Fibroblast of upper back skin (primary cell): ENCODE measurements at places on chromosomes 13 and 19.
A peak's percentile ranks its signal among the peaks of the same experiment; 100 is the strongest.

DNA sequence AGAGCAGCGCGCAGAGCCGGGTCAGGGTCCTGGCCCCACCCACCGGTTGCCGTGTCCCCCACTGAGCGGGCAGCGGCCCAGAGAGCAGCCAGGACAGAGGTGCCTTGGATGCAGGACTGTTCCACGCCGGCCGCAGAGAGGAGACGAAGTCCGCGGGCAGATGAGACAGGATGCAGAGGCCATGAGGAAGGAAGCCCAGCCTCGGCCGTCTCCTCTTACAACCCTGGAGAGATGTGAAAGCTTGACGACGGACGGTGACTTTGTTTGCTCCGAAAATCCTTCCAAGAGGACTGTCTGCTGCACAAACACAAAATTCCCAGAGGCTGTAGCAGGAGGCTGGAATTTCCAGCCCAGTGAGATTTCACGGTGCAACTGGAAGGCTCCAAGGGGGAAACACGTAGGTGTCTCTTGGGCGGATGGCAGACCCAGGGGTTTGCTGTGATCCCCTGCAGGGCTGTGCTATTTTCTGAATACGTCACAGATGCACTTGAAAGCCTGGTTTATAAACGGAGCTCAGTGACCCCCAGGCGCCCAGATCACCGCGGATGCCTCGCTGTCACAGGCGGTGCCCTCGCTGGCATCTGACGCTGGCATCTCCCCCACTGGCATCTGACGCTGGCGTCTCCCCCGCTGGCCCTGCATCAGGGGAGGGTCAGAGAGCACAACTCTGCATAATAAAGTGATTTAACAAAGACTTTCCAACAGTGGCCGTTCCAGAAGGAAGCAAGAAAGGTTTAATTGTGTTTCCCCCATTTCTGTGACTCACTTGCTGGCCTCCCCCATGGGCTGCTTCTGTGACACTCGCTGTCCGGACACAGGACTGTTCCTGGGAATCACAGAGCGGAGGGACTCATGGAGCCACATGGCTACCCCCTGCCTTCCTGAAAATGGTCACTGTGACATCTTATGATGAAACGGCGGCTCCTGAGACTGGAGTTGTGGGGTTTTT, 62.0 kb upstream of the C13orf46 start:
- peak; percentile 23 for DNase-seq

DNA sequence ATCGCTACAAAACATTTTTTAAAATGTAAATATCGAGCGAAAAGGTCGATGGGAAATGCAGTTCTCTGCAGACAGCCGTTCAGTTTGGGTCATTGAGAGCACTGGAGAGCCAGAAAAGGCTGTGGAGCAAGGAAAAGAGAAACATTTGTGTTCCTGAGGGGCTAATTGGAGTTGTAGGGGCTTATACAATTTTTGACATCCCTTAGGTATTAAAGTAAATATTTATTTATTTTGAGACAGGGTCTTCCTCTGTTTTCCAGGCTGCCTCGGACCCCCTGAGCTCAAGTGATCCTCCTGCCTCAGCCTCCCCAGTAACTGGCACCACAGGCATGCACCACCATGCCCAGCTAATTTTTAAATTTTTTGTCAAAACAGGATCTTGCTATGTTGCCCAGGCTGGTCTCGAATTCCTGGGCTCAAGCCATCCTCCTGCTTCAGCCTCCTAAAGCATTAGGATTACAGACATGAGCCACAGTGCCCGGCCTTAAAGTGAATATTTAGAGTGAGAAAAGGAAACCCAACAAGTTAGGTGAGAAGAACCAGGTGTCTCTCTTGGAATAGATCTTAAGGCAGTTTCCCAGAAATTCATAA, 825 bp upstream of the YIF1B start:
- no peak for DNase-seq

DNA sequence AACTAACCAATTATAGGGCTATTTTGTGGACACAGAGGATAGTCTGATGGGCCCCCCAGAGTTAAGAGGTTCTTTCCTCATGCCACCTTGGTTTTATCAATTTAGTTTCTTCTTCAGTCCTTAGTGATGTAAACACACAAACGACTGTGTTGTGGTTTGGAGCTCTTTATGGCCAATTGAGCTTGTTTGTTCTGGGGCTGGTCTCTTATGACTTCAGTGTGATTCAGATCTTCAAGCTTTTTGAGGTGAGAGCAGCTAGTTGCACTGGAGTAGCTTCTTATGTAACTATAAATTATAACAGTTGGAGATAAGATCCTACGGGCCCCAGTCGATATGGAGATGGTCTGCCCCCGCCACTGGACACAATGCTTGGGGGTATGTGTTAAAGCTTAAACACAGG, 22.0 kb upstream of the GJB6 start:
- DNase-seq: no peak

GRCh38 chr19:1412995-1413800, 5.8 kb downstream of the DAZAP1 start:
- DNase-seq: no peak

DNA sequence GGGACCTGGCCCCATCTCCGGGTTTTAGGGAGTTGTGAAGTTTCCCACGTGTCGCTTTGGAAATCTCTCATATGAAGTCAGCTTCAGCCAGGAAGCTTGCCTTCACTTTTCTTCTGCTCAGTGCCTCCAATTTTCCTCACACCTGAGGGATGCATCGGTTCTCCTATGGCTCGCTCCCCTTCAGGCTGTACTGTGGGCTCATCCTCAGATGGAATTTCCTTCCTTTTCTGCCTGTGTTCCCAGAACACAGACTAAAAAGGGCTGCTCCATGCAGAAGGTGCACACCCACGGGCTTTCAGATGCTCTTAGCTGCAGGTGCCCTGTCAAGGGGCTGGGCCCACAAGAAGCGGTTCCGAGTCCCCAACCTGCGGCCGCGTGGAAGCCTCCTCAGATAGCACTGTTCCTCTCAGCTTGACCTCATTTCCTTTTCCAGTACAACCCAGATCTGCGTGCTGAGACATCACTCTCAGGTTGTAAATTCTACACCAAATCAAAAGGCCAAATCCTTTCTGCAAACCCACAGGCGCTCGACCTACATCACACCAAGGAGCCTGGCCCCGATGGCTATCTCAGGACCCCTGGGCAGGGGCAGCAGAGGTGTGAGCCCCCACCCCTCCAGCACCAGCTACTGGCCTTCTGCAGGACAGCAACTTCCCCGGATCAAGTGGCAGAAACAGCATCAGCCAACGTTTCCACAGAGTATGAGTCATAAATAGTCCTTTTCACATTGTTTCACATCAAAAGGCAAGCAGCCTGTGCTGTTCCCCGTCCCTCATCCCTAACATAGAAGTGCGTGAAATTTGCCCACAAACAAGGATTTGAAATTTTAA, 275.9 kb downstream of the ZNF536 start:
- peak; percentile 17 for DNase-seq

- peak; percentile 8 for DNase-seq
Measured at GRCh38 chr13:101942038-101942437, 459.8 kb downstream of the FGF14 start.

GRCh38 chr19:53865918-53866864, 1.5 kb upstream of the MYADM start:
- DNase-seq: peak; percentile 51

GRCh38 chr13:90950160-90950559, 397.3 kb upstream of the MIR17HG start:
- no peak for DNase-seq

DNA sequence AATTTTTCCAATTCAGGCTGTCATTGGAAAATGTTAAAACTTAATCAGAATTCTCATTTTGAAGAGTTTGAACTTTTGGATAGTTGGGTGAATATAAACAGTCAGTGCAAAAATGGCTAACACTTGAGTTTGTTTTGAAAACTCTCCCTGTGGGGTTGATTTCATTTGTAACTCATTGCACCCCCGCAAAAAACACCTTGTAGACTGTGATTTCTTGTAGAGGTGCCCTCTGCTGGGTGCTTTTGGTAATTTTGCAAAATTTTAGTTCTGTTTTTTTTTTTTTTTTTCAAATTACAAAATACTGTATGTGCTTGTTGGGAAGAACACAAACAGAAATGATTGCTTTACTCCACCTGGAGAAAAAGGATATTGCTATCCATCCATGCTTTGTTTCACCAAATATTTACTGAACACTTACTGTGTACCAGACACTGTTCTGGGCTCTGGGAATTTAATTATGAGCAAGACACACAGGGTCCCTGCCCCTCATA, 28.2 kb upstream of the GPI start:
- DNase-seq: peak; percentile 31

- no peak for DNase-seq
Measured at GRCh38 chr19:4157164-4157563, 3.7 kb downstream of the CREB3L3 start.

DNA sequence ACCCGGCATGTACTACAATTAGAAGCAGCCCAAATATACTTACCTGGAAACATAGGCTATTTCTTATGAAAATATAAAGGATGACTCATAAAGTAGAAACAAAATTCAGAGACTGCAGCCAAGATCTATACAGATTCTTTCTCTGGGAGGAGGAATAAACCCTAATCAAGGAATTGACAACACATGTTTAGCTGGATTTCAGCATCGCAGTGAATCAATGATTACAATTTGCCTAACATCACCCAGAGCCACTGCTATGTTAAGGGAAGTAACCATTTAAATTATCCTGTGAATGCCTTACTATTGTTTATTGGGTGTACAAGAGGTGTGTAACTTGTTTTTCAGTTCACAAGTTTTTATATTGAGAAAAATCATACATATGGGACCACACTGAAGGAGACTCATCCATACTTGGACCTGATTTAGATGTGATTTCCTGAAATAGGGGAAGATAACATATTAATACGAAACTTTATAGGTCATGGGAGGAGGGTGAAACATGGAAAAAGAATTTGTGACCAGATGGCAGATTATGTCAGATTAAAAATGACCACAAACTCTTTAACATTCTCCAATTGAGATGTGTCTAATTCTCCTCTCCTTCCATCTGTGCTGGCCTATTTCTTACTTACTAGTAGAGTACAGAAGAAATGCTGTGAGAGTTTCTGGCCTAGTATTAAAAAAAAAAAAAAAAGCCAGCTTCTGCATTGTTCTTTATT, 1168.4 kb downstream of the SLITRK1 start:
- DNase-seq: peak; percentile 79

DNA sequence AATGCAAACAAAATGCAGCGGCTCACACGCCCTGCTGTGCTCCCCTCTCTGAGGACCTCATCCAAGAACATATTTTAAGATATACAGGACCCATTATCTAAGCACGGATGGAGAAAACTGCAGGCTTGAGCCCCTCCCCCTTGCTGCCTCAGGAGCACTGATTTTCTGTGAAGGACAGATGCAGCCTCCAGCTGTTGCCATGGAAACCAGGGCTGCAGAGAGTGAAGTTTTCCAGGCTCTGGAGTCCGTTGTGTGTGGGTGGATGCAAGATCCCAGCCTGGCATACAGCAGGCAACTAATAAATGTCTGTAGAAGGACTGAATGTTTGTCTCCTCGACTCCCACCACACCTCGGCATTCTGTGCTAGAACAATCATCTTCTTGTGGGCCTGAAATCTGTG, 105.6 kb upstream of the PEG3 start:
- DNase-seq: no peak

GRCh38 chr13:29081036-29081435, 260.9 kb downstream of the MTUS2 start:
- DNase-seq: peak; percentile 0

GRCh38 chr19:19113040-19113626, 25.1 kb downstream of the TMEM161A start:
- peak; percentile 67 for DNase-seq

DNA sequence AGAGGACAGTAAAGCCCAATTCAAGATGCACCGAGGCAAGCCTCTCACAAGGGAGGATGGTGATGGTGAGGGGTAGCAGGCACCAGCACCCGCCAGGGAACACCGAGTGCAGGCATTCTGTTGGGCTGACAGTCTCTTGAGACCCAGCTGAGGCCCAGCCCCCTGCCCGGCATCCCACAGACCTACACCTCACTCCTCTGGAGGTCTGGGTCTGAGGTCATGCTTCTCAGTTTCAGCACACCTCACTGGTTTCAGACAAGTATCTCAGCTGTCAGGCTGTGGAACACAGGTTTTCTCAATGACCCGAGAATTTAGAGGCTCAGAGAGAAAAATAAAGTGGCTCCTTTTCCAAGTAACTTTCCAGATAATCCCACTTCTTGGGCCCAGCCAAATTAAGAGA, 27.7 kb upstream of the EPHX3 start:
- no peak for DNase-seq

DNA sequence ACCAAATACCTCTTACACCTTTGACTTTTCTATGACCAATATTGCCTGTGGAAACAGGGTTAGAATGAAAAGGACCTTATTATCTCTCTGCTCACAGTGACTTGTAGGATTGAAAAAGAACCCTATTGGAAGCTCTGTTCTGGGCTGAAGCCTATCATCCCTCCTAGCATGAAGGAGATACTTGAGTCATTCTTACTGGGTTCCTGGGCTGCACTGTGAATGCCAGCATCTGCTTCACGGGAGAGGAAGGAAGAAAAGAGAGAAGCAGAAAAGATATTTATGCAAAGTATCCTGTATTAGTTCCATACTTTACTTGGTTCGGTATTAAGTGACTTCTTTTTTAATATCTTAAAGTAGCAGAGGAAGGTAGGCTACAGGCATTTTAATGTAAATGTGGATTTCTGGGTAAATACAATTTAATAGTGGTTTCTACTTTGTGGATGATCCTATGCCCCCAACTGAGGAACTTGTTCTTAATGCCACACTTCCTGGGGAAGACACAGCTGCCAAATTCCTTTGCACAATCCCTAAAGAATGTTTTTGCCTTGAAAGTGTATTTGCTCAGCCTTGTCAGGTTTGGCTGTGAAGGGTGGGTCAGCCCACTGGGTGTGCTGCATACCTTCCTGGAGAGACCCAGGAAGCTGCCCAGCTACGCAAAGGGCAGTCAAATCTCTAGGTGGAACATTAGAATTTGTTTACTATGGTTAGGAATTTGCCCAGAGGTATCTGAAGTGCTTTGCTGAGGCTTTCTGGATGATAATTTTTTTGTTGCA, 13.7 kb upstream of the SCEL start:
- peak; percentile 68 for DNase-seq

- no peak for DNase-seq
Measured at GRCh38 chr13:50476577-50477285, 366.8 kb downstream of the DLEU7 start.

DNA sequence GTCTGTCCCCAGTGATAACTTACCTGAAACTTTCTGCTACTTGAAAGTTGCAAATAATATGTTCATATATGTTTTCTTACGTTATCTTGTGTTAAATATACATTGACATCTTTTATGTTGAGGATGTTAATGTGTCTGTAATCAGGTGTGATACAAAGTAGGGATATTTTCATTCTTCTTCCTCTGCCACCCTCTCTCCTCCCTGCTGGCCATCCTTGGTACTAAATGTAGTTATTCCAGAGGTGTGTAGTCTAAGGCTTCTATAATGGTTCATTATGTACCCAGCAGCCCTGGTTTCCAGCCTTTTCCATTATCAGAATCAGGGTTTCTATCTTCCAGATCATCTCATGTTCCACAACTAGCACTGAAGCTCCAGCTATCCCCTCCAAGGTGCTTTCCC, 606.7 kb upstream of the KLHL1 start:
- DNase-seq: no peak

DNA sequence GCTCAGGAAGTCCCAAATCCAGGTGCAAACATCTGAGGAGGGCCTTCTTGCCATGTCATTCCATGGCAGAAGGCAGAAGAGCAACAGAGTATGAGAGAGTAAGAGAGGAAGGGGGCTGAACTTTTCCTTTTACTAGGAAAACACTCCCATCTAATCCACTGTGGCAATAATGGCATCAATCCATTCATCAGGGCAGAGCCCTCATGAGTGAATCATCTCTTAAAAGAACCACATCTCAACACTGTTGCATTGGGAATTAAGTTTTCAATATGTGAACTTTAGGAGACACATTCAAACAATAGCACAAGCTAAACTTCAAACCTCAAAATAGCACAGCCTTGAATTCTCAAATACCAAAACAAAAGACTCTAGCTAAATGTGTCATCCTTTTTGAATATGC, 264.5 kb downstream of the KCTD12 start:
- DNase-seq: no peak
